ENCODE measurements at places on chromosomes 6 and 20. TPM values are rescaled to one million over a fixed set of nuclear protein-coding genes. Genes with fewer than 3 reads are reported as not detected.

GRCh38 chr20:46352370-46352938, 44.2 kb upstream of the CDH22 start:
- no peak for DNase-seq

- no peak for DNase-seq
These were observed 242.7 kb upstream of the TAB2 start for GRCh38 chr6:149074832-149075258.

DNA sequence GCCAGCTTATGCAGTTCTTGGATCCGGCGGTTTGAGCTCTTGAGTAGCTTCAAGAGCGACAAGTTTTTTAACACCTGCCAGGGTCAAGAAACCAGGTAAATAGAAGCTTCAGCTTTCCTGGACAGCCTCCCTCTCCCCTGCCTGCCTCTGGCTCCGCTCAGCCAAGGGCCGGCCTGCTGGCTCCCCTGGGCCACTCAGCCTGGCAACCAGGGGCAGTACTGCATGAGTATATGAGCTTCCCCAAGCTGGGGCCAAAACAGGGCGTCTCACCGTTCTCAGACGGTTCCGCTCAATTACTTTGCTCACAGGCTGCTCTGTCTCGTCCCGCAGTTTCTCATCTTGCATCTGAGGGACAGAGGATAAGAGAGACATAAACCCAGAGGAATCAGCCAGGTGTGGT, 856 bp downstream of the TP53TG5 start:
- DNase-seq = no peak

PSORS1C1 gene
- 9.2 TPM for total RNA-seq

ADGRF1 gene
- total RNA-seq = not detected

KCNQ5 gene
- total RNA-seq = not detected

Data from endothelial cell of umbilical vein (primary cell).